ENCODE measurements at places on chromosomes 13 and 19.

DNA sequence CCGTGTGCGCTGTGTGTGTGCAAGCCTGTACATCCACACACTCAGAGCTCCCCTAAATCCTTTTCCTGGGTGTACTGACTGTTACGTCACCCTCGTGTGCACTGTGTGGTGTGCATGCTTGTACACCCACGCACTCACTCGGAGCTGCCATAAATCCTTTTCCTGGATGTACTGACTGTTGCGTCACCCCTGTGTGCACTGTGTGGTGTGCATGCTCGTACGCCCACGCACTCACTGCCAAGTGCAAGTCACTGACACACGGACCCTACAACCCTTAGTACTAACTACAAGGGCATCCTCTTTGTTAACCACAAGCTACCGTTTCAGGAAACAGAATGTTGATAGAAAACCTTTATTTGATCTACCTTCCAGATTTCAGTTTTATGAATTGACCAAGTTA, 983.4 kb downstream of the EFNB2 start:
- no peak for DNase-seq

GRCh38 chr13:102770435-102770834, 3.2 kb downstream of the TEX30 start:
- DNase-seq = no peak

- DNase-seq = no peak
These were observed 13.4 kb downstream of the ELF1 start for GRCh38 chr13:41005704-41006103.

GRCh38 chr19:5814852-5815246, 10.0 kb downstream of the NRTN start:
- DNase-seq = no peak

- DNase-seq = no peak
These were observed 28.4 kb downstream of the UBAC2 start for GRCh38 chr13:99228737-99229691.

- no peak for DNase-seq
These were observed 24.9 kb downstream of the EPS15L1 start for GRCh38 chr19:16446724-16447368.

- no peak for DNase-seq
These were observed 127.7 kb upstream of the EDNRB start for GRCh38 chr13:78046331-78046730.

GRCh38 chr19:39936020-39936419, 1.6 kb upstream of the FCGBP start:
- DNase-seq = no peak

DNA sequence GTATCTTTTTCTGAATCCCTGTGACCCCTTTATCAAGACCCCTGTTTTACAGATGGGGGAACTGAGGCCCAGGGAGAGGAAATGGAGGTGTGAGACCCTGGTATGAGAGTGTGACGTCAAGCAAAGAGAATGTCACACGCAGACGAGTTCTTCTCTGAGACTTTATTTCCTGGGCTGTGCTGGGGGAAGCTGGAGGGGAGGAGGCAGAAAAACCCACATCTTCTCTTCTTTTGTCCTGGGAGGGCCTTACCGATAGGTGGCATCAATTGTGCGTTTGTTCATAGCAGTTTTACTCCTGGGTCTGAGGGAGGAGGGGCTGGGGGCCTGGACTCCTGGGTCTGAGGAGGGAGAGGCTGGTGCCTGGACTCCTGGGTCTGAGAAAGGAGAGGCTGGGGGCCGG, 4.9 kb upstream of the KLK15 start:
- DNase-seq = no peak

- no peak for DNase-seq
These were observed 5.8 kb downstream of the LSR start for GRCh38 chr19:35254341-35255297.

DNA sequence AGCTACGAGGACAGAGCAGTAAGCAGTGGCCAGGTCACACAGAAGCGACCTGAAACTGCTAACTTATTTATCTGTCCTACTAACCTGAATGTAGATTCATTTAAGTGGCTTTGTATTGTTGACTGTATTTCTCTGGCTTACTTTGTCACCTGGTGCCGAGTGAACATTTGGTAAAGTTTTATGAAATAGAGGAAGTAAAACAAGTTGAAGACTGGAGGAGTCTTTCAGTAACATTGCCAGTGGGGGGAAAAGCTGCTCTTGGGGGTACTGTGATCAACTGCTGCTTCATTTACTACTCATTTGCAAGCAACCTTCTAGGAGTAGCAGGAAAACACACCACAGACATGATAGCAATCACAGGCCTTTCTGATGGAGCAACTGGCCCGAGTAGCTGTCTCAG, 615.0 kb downstream of the FGF9 start:
- DNase-seq = no peak

GRCh38 chr19:51478381-51479234, at the start of gene CEACAM18:
Gene CEACAM18, plus strand, starts transcription at chr19:51478539.
- no peak for DNase-seq

DNA sequence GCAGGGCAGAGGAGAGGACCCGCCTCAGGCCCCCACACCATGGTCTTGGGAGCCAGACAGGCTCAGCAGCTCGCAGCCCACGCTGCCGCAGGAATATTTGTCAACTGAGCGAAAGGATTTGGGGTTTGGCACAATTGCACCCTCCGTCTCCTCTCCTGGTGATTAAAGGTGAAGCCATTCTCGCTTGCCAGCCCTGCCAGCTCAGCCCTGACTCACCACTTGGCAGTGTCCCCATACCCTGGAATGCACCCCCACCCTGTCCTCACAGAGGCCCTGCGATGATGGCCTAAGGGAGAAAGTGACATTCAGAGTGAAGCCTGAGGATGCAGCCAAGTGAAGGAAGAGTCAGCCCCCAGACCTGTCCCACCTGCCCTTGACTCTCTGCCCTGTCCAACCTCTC, 18.8 kb downstream of the CYTH2 start:
- no peak for DNase-seq

DNA sequence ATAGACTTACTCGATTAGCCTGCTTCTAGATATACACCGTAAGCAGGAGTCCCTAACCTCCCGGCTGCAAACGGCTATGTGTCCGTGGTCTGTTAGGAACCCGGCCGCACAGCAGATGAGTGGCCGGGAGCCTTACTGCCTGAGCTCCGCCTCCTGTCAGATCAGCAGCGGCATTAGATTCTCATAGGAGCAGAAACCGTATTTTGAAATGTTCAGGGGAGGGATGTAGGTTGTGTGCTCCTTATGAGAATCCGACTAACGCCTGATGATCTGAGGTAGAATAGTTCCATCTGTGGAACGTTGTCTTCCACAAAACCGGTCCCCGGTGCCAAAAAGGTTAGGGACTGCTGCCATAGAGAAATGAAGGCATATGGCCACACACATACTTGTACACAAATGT, 1491.9 kb downstream of the SLITRK5 start:
- no peak for DNase-seq

All from substantia nigra (tissue), 51 donors.